ENCODE measurements at places on chromosomes 16 and 17.

- no peak for DNase-seq
Measured at GRCh38 chr16:11403534-11403795, 58.2 kb downstream of the RMI2 start.

DNA sequence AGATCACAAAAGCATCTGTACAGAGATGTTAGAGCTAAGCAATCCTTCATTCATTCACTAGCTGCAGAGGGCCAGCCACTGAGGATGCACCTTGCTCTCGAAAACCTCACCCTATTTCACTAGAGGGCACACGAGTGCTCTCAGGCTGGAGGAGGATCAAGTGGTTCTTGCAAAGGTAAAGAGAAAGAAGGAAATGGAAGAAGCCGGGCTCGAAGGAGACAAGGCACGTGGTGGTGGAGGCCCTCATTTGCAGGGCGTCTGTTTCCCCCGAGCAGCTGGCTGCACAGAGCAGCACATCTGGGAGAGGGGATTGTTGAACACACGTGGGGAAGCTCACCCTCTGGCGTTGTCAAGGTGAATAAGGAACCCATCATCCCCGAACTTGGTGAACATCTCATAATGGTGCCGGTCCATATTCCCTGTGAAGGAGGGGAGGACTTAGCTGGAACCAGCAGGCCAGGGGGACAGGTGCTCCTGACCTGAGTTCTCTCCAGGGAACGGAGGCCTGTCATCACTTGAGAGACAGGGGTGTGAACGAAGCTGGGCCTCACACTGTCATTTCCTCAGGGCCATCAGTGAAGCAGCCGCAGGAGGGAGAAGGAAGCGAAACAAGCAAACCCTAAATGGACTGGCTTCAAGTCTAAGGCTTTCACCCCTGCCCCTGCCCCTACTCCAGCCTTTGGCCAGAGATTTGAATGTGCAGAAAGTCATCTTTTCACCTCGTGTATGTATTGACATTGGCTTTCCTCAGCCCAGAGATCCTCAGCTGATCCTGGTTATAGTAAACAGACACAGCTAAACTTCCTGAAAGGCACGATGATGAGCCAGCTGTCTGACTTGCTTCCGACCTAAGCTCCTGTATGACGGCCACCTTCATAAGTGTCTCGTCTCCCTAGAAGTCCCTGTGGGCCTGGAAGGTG, 27.6 kb downstream of the PRKAR1A start:
- no peak for DNase-seq

- peak; percentile 57 for DNase-seq
Measured at GRCh38 chr17:19237389-19238166, 412 bp downstream of the EPN2 start.

DNA sequence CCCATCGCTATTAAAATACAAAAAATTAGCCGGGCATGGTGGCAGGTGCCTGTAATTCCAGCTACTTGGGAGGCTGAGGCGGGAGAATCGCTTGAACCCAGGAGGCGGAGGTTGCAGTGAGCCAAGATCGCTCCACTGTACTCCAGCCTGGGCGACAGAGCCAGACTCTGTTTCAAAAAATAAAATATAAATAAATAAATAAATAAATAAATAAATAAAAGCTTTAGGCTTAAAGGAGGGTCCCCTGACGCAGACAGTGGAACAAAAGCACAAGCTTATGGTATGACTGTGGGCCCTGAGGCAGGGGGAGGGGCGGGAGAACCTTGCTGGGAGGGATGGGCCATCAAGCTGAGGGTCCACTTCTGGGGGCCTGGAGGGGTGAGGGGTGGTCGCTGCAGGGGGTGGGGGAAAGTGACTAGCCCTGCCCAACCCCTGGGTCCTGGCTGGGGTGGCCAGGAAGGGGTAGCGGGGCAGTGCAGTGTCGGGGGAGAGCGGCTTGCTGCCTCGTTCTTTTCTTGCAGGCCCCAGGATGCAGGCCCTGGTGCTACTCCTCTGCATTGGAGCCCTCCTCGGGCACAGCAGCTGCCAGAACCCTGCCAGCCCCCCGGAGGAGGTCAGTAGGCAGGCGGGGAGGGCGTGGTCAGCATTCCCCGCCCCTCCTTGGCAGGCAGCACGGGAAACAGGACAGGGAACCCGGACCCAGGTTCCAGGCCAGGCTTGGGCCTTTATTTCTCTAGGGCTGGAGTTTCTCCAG, 4.7 kb downstream of the SERPINF1 start:
- no peak for DNase-seq

- DNase-seq: no peak
Measured at GRCh38 chr16:85675251-85675874, 13.4 kb downstream of the GINS2 start.

- no peak for DNase-seq
Measured at GRCh38 chr17:21193031-21193430, 20.9 kb downstream of the TMEM11 start.

DNA sequence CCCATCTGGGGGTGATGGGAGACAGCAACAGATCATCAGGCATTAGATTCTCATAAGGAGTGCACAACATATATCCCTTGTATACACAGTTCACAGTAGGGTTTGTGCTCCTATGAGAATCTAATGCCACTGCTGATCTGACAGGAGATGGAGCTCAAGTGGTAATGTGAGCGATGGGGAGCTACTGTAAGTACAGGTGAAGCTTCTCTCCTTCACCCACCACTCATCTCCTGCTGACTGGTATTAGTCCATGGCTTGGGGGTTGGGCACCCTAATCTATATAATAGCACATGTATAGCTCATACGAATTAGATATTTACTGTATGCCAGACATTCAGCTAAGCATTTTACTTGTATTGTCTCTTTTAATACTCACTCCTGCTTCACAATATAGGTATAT, 101.7 kb downstream of the MAP2K6 start:
- no peak for DNase-seq

- no peak for DNase-seq
Measured at GRCh38 chr16:31128711-31129567, 6.6 kb downstream of the PRSS8 start.

GRCh38 chr17:16199093-16199492, 16.2 kb downstream of the NCOR1 start:
- DNase-seq: no peak

DNA sequence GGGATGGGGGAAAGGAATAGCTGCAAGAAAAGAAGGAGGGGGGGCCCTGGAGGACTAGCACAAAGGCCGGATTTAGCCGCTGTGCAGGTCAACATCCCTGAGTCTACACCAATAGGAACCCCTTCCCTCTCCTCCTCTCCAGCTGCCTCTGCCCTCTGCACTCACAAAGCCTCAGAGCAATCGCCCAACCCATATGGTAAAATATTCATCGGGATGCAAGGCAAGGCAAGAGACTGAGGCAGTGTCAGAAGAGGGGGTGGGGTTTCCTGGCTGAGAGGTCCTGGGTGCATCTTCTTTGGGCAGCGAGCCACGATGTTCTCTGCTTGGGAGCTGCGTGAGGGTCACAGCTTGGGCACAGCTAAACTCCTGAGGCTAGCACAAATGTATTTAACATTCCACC, 115.5 kb upstream of the NLRP1 start:
- DNase-seq: no peak

- no peak for DNase-seq
Measured at GRCh38 chr17:721540-721937, 6.9 kb upstream of the VPS53 start.

GRCh38 chr17:63682441-63682840, 17.5 kb downstream of the LIMD2 start:
- no peak for DNase-seq

GRCh38 chr17:62086737-62087136, 21.7 kb upstream of the MED13 start:
- DNase-seq: no peak

- no peak for DNase-seq
Measured at GRCh38 chr17:17518014-17518413, 21.8 kb upstream of the RASD1 start.

DNA sequence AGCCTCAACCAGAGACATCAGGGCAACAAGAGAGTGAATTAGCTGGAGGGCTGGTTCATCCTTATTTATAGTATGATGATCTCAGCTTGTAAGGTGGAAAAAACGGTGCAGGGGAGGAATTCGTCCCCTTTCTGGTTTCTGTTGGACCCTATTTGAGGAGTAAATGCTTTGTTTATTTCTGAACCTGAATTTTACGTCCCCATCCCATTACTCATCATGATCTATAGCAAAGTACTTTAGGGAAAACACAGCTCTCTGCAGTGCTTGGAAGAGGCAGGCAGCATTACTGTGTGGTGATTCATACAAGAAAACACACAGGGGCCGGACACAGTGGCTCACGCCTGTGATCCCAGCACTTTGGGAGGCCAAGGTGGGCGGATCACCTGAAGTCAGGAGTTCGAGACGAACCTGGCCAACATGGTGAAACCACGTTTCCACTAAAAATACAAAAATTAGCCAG, 8.0 kb upstream of the VAT1L start:
- no peak for DNase-seq

DNA sequence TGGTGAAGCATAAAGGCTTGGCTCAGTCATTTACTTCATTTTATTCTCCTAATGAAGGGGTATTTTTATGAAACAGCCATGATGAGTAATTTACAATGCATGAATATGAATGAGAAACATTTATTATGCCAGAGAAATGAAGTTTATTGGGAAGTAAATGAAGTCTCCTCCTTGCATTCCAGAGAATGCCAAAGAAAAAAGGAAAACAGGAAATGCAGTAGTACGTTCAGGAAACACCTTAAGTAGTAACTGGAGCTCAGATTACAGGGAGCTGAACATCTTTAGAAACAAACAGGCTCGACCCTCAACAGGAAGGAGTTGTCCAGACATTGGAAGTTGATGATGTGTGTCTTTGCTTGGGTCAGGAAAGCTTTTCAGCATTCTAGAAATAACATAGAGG, 4.6 kb downstream of the KRT34 start:
- no peak for DNase-seq

- no peak for DNase-seq
Measured at GRCh38 chr17:19397556-19398041, 10.6 kb upstream of the MFAP4 start.

DNA sequence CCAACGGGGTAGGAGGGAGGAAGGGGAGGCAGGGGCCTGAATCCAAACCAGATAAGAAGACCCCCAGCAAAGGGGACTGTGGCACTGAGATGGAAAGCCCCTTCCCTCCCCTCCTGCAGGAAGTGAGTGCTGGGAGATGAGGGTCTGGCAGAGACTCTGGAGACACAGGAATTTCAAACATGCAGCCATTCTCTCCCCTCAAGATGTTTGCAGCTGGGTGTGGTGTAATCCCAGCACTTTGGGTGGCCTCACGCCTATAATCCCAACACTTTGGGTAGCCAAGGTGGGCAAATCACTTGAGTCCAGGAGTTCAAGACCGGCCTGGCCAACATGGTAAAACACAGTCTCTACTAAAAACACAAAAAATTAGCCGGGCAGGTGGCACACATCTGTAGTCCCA, 33.9 kb upstream of the FAAP100 start:
- DNase-seq: no peak

DNA sequence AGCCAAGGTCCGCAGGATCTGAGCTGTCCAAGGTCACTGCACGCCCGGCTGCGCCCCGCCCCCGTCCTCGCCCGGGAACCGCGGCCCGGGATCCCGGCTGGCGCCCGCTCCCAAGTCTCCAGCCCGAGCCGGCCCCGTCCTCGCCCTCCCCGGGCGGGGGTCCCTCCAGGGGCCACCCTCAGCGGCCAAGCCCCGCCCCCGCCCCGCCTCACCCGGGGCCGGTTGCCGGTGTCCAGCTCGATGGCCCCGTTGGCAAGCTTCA, 216 bp downstream of the VPS9D1 start:
- no peak for DNase-seq

GRCh38 chr16:47507701-47508100, 46.6 kb downstream of the PHKB start:
- no peak for DNase-seq

DNA sequence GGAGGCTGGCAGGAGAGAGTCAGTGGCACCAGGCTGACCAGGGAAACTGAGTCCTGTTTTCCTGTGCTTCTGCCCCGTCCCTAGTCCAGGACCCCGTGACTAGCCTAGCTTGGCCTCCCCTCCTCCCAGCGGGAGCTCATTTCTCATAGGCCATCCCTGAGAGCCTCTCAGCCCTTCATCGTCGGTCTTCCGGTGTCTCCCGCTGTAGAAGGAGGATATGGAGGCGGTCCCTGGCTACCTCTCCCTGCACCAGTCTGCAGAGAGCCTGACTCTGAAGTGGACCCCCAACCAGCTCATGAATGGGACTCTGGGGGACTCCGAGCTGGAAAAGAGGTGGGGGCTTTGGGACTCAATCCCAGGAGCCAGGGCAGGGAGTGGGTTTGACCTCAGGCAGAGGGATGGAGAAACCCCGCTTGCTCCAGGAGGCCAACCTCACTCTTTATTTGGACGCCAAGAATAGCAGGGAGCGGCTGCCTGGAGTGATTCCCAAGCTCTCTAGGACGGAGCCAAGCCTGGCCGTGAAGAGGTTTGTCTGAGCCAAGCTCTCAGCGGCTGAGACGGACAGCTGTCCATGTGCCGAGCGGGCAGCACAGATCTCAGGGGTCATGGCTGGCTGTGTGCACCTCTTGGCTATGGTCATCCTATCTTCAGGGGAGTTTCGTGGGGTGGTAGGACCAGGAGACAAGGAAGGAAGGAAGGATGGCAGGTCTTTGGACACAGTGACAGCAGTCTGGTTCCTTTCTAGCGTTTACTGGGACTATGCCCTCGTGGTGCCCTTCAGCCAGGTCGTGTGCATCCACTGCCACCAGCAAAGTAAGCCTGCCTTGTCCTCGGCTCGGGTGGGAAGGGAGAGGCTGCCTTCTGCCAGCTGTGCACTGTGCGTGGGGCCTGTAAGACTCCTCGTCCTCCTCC, 26.8 kb downstream of the SGSM2 start:
- no peak for DNase-seq

GRCh38 chr17:81832608-81833159, 407 bp downstream of the MCRIP1 start:
- DNase-seq: no peak

GRCh38 chr17:44920565-44920940, 5.3 kb upstream of the GFAP start:
- DNase-seq: peak; percentile 58

- DNase-seq: no peak
Measured at GRCh38 chr17:3669548-3669947, 936 bp downstream of the EMC6 start.

- DNase-seq: no peak
Measured at GRCh38 chr16:25832291-25832690, 140.5 kb downstream of the HS3ST4 start.

DNA sequence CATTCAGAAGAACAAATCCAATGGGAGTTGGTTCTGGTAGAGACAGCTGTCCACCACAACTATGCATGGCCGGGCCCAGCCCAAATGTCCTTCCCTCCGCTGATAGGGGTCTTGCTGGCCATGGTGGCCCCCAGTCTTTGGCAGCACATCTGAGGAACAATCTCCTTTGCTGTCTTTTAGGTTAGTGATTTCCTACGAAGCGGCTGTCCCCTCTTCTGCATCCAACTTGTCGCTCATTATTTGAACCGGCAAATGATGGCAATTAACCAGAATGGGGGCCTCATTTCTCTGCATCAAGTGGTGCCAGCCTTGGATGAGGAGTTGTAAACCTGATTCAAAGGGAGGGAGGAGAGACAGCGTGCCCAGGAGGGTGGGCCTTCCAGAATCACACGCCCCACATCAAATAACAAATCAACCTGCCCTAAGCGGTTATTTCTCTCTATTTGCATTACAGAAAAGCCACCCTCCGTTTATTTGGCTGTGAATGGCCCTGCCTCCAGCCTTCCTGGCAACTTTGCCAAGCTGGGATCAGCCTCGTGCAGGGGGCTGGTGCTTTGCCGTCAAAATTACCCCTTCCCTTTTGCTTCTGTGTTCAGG, 156.5 kb downstream of the RGS9 start:
- no peak for DNase-seq
